ENCODE measurements at places on chromosomes 7 and 10.

- no peak for DNase-seq
Measured at GRCh38 chr10:62727934-62728333, 76.6 kb upstream of the ADO start.

DNA sequence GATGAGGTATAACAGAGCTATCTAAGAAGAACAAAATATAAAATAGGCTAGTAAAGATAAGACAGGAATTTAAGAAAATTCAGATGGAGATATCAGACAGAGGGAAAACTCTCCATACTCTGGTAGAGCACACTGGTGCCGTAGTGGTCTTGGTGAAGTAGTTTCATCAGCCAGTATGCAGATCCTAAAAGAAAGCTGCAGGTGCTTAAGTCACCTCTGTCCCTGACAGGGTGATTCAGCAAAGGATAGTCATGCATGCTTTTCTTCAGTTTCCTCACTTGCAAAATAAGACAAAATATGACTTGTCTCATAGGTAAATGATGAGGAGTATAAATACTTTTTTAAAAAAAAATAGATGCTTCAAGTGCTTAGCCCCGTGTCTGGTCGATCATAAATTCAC, 794.9 kb downstream of the TNS3 start:
- no peak for DNase-seq

DNA sequence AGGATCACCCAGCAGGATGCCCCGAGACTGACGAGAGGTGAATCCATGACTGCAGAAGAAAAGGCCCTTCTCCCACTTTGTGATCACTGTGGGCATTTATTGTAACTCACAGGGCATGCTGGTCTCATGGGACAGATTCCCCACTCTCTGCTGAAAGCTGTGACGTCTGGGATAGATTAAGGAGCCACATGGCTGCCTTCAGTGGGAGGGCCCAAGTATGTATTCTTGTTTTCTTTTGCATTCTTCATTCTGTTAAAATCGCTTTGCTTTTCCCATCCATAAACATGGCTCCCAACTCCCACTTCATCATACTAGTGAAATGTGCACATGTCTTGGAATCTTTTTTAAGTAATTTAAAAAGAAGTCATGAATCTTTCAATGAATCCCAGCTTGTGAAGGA, 67.2 kb downstream of the FAM107B start:
- DNase-seq, result no peak

DNA sequence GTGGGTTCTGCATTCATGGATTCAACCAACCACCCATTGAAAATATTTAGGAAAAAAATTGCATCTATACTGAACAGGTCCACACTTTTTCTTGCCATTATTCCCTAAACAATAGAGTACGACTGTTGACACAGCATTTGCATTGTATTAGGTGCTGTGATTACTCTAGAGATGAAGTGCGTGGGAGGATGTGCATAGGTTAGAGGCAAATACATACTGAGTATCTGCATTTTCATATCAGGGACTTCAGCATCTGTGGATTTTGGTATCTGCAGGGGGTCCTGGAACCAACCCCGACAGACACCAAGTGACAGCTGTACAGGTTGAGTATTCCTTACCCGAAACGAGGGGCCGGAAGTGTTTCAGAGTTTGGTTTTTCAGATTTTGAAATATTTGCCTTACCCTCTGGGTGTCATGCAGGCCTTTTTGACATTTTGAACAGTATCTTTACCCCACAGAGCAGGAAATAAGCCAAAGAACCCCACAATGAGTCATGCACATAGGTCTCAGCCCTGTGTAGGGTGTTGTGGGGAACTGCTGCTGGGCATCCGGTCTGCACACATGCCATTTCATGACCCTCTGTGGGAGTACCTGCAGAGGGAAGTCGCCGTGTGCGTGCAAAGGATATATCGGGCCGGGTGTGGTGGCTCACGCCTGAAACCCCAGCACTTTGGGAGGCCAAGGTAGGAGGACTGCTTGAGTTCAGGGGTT, 14.5 kb downstream of the NUDT5 start:
- DNase-seq, result peak; percentile 50

DNA sequence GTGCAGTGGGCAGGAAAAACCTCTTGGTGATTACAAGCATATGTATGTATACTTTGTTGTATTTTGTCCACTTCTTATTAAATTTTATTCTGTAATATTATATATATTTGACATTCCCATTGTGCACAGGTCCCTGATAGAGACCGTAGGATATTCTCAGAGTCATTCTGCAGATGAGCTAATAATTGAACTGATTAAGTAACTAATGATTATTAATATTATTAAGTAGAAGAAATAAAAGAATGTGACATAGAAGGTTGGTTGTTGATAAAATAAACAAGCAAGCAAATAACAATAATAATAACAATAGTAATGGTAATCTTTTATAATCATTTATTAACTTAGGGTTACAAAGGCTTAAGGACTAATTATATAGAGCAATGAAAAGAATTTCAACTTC, 780.6 kb upstream of the ZWINT start:
- no peak for DNase-seq

DNA sequence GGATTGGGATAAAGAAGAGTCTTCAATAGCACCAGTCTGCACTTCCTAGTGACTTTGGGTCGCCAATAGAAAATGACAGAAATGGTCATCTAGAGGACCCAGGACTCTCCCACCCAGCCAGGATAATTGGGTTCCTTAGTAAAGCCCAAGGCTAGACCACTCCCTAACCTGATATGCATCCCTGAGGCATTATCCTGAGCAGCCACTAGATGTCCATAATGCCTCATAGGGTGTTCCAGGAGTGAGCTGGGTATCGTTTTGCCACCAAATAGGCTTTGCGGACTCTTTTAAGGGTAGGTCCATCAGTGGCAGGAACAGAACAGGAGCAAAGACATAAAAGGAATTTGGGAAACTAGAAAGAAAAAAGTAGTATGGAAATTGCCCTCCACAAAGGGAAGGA, 4.5 kb upstream of the LRRC4 start:
- no peak for DNase-seq

- DNase-seq, result no peak
Measured at GRCh38 chr7:1779445-1779844, 109.4 kb downstream of the ELFN1 start.

GRCh38 chr10:14116837-14117236, 213.9 kb downstream of the FRMD4A start:
- no peak for DNase-seq

- no peak for DNase-seq
Measured at GRCh38 chr7:90648107-90648506, 52.0 kb downstream of the CDK14 start.

DNA sequence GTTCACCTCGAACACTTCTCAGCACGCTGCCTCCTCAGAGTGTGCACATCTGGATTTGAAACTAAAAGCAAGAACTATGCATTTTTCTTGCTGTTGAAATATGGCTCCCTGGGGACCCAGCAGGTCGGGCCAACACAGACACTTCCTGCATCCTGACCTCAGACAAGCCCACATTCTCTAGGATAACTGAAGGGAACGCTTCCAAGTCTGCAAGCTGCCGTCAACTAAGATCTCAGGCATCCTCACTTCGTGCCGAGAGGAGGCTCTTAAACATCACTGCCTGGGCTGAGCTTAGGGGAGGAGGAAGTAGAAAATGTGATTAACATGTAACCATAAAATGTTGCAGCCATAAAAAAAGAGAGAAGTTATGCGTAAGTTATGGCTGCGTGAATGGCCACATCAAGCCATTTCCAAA, 65.5 kb downstream of the PYROXD2 start:
- DNase-seq, result no peak

DNA sequence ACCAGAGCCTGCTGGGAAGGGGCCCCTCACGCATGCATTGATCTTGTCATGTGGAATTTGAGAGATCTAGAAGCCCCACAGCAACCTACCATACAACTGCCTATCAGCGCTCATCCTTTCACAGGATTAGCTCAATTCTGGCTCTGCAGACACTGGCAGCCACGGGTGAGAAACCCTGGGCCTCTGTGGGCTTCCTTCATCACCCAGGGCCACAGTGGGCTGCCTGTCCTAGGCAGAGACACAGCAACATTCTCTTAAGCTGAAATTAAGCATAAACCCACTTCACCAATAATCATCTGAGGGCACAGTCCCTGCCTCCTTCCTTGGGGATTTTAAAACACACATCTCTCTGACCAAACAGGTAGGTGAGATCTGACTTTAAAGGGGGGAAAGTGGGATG, 3.3 kb upstream of the PRSS2 start:
- DNase-seq, result no peak

DNA sequence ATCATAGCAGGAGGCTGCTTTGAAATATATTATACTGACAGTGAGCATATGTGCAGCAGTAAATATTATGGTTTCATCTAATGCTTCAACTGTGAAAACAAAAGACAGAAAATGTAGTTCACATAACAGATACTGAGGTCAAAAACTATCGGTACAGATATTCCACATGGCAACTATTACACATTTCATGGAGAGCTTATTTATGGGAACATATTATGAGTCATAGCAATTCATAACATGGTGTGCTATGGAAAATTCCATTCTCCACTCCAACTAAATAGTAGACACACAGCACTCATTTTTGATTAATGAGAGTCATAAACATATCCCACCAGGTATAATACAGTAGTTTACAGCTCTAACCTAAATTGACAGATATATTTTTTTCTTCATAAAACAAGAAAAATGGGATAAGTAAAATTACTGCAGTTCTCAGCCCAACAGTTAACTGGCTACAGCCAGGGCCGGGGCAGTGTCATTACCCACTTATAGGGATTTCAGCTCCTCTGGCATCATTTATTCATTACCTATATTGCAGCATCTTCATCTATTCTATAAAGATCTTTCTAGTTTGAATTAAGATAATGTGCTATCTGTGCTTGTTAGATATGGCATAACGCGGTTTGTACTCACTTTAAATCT, 475.6 kb upstream of the KLF6 start:
- no peak for DNase-seq

DNA sequence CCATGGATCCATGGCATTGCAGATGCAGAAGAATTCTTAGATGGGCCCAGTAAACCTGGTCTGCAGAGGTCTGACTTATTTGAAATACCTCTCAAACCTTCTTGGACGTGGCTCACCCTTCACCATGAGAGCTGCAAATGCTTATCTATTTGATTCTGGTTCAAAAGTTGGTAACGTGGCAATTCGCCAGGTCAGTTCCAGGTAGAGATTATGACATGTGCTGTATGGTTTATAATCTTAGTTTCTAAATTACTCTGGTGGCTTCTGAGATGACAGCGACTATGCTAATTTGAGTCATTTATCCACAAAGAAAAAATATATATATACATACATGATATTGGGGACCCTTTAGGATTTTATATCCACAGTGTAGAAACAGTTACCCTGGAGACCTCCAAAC, 68.8 kb downstream of the NRP1 start:
- DNase-seq, result no peak

- DNase-seq, result no peak
Measured at GRCh38 chr7:83684928-83685327, 36.0 kb upstream of the SEMA3E start.

GRCh38 chr7:127651556-127652332, at the start of gene SND1:
TSS of gene SND1 (plus strand) at chr7:127652194. CDS start at chr7:127652374, 180 bp downstream.
- DNase-seq, result peak; percentile 98

- DNase-seq, result no peak
Measured at GRCh38 chr7:116441534-116441933, 58.0 kb upstream of the CAV2 start.

DNA sequence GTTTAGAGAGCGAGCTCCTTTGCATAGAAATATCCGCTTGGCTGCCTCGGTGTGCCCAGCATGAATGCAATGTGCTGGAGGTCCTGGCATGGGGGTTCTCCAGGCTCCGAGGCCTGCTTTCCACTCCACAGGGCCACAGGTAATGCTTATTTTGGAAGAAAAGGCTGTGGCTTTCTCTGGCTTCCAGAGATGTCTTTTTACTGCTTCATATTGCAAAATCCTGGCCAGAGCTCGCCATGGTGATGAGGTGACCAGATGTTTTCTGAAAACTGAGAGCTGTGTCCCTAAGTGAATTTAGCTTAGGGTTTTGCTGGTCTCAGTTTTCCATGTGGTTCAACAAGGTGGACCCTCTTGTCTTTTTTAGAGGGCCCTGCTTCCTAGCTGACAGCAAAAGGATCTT, 65.2 kb downstream of the BMPER start:
- DNase-seq, result no peak

GRCh38 chr7:19101472-19101871, 16.0 kb downstream of the TWIST1 start:
- no peak for DNase-seq

GRCh38 chr10:27736396-27736795, 9.2 kb downstream of the MKX start:
- no peak for DNase-seq

GRCh38 chr7:126489874-126490273, 762.9 kb downstream of the GRM8 start:
- no peak for DNase-seq

- no peak for DNase-seq
Measured at GRCh38 chr10:74300666-74301065, 149.6 kb downstream of the ADK start.

- no peak for DNase-seq
Measured at GRCh38 chr7:54116956-54117355, 425.2 kb upstream of the VSTM2A start.

- DNase-seq, result no peak
Measured at GRCh38 chr10:43930777-43931176, 282.1 kb upstream of the ZNF32 start.

DNA sequence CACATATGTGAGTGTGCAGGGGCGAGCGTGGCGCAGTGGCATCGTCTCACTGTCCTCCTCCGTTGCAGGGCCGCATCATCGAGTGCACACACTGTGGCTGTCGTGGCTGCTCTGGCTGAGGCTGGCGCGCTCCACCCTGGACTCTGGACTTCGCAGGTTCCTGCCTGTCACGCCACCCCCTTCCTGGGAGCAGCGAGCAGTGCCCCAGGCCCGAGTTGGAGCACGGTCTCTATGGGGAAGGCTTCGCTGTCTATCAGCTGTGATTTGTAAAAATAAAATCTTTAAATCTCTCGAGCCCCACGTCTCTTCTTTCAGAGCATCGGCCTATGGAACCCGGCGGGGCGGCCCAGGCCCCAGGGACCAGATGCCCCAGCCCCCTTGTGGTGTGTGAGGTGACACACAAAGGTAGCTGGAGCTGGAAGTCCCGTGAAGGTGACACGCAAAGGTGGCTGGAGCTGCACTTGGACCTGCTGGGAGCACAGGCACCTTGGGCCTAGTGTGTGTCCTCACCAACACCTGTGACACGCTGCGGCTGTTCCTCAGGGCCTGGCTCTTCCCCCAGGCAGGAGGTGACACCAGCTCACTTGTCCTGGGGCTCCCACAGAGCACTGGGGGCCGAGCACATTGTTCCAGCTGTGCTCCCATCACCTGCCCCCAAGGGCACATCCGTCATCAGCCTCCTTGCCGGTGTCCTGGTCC, 10.7 kb downstream of the BUD31 start:
- DNase-seq, result no peak

GRCh38 chr10:28980264-28980663, 302.9 kb downstream of the BAMBI start:
- DNase-seq, result no peak

- no peak for DNase-seq
Measured at GRCh38 chr10:85936161-85936560, 430.4 kb downstream of the GRID1 start.

GRCh38 chr7:7739204-7740036, 21.0 kb upstream of the RPA3 start:
- DNase-seq, result no peak

- no peak for DNase-seq
Measured at GRCh38 chr10:3105905-3106304, 38.6 kb downstream of the PFKP start.
